Stimulated activated CD8-positive, alpha-beta memory T cell treated with anti-CD3 and anti-CD28 coated beads, Interleukin-7, amount 100 ng/mL, for 1 hour (primary cell): ENCODE measurements at places on chromosomes 6 and 20.

DNA sequence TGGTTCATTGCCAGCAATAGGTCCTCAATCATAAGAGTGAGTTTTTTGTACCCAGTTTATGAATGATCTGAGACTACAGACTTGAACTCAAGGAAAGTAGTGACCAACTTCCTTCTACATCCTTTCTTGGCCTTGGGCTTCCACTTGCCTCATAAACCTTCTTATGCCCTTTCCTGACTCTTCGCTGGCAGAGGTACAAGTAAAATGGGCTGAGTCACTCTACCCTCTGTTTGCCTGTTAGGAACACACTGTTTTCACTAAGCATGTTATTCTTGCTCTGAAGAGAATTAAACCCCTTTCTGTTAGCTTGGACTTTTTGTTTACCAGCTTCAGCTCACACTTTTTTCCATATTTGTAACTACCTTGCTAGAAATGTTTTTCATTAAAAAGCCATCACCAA is 74.4 kb downstream of the PKHD1 start:
- no peak for DNase-seq

GRCh38 chr6:5850848-5851255 is 155.9 kb downstream of the NRN1 start:
- no peak for DNase-seq

GRCh38 chr6:215335-216034 is 76.8 kb upstream of the DUSP22 start:
- no peak for DNase-seq

GRCh38 chr6:142846883-142847287 is 98.1 kb downstream of the HIVEP2 start:
- DNase-seq = no peak

- no peak for DNase-seq
Observed at GRCh38 chr6:56091159-56091869, 156.1 kb downstream of the COL21A1 start.

GRCh38 chr20:15494851-15495250 is 1078.4 kb downstream of the KIF16B start:
- no peak for DNase-seq

GRCh38 chr6:818196-818595 is 125.3 kb upstream of the EXOC2 start:
- no peak for DNase-seq

- DNase-seq = no peak
Observed at GRCh38 chr6:63760199-63760598, 124.6 kb downstream of the PHF3 start.

- DNase-seq = no peak
Observed at GRCh38 chr6:162099685-162100084, 627.9 kb downstream of the PRKN start.

DNA sequence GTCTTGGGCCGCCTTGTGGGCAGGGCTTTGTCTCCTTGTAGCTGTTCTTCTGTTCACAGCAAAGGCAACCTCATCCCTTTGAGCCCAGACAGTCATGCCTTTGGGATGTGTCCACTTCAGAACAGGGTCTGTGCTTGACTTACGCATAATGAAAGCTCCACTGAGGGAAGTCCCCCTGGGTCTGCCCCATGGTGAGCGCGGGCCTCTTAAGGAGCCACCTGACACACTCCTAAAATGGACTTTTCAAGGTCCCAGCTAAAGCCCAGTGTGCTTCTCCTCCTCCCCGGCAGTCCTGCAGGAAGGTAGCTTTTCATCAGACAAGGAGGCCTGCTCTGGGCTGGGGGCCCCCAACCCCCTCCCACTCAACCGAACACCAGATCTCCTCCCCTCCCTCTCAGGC is 24.9 kb upstream of the PMEPA1 start:
- DNase-seq = no peak

GRCh38 chr6:44969446-44970185 is 358.5 kb upstream of the RUNX2 start:
- DNase-seq = no peak

- no peak for DNase-seq
Observed at GRCh38 chr6:149190224-149190831, 127.2 kb upstream of the TAB2 start.

DNA sequence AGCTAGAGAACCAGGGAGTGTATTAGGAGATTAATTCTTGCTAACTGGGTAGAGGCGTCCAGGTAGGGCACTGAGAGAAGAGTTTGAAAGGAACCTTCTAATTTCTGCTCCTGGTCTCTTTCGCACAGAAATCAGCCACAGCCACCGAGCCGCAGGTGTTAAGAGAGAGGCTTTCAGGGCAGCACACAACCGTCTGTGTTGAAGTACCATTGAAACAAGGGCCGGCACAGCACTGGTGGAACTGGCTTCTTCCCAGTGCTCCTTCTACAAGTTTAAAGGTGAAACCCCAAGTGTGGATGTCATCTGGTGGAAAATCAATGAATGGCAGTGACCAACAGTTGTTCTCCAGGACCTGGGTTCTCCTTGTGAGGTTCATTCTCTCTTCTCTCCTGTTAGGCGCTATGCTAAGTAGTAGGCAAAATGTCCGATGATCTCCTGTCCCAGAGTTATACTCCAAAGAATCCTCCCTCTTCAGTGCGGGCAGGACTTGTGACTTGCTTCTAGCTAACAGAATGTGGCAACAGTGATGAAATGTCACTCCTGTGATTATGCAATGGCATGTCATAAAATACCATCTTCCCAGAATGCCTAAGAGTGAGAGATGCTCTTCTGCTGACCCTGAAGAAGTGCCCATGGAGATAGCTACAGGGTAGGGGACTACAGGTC is 15.0 kb upstream of the RIN2 start:
- DNase-seq = no peak
